ENCODE measurements at places on chromosomes 5 and 9.

- no peak for DNase-seq
Measured at GRCh38 chr5:158758675-158759074, 341.0 kb downstream of the EBF1 start.

DNA sequence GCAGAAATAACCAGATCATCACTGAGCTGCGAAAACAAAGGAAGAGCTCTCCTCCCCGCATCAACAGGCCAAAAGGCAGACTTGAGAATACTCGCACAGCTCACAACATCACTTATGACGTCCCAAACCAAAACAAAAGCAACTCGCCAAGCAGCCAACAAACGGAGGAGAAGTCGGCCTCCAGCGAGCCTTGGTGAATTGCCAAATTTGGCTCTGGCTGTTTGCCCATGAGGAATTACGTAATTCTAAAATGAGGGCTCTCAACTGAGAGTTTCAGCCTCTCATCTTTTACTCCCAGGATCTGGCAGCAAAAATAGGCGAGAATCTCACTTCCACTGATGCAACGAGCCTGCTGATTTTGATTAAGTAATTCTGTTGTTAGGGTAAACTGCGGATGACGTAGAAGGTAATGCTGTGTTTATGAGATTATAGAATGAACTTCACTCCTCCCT, 51.7 kb upstream of the SEMA6A start:
- DNase-seq, result no peak

DNA sequence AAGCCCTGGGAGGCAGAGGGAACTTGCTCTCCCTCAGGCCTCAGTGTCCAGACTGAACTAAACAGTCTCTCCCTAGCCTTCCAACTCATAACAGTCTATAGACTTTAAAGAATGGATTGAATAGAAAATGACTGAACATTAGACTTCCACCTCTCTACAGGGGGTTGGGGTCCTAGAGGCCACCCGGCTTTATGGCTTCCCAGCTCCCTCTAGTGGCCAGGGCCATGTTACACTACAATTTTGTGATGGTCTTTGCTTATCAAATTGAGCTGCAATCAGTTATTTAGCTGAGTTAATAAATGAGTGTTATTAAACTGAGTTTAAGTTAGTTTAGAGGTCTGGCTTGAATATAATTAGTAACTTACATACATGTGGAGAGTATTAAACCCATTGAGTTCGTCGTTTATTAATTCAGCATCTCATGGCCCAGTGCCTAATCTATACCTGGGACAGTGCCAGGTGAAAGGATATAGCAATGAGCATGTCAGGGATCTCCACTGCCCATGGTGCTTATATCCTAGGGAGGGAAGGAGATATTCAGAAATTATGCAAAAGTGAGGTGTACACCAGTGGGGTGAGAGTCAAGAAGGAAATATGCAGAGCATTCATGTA, 105.2 kb downstream of the SH3TC2 start:
- DNase-seq, result peak; percentile 1

GRCh38 chr9:113738496-113738892, 137.6 kb upstream of the ZNF618 start:
- no peak for DNase-seq

GRCh38 chr9:35415402-35416097, 74.4 kb upstream of the RUSC2 start:
- DNase-seq, result no peak

DNA sequence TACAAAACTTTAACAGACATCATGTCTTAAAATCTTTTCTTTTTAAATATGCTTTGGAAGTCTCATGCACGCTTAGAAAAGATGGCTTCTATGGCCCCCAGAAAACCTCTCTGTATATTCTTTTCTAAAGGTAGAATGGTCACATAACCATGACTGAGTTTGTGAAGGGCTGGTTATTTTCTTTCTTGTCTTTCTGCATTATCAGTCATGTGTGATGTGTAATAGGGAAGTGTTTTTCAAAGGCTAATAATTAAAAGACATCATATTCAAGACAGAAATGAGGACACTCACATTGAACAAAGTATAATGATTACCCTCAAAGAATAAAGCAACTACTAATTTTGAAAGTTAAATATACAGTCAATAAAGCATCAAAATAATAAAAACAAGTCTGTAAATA, 253.4 kb downstream of the TRPM3 start:
- no peak for DNase-seq

DNA sequence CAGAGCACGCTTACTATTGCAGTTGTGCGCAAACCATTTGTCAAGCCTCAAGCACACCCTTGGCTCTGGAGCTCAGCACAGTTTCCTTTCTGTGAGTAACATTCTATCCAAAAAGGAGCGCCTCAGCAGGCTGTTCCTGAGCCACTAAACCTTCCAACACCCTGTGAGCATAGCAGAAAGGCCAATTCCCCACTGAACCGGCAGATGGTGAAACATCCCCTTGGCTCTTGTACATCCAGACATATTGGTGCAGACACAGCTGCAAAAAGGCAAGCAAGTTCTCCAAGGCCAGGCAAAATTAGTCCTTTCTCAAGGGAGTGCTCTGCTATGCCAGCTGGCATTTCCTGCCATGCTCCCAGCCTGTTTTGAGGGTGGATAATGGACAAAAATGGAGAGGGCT, 44.1 kb upstream of the CEMIP2 start:
- no peak for DNase-seq

- DNase-seq, result no peak
Measured at GRCh38 chr5:135317286-135317685, 81.7 kb downstream of the MACROH2A1 start.

DNA sequence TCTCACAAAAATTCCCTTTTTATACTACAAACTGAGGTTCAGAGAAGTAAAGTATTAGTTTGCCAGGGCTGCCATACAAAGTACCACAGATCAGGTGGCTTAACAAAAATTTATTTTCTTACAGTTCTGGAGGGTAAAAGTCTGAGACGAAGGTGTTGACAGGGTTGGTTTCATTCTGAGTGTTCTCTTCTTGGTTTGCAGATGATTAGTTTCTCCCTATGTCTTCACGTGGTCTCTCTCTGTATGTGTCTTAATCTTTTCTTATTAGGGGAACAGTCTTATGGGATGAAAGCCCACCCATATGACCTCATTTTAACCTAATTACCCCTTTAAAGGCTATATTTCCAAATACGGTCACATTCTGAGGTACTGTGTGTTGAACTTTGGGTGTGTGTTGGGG, 274.2 kb downstream of the BRINP1 start:
- DNase-seq, result no peak

DNA sequence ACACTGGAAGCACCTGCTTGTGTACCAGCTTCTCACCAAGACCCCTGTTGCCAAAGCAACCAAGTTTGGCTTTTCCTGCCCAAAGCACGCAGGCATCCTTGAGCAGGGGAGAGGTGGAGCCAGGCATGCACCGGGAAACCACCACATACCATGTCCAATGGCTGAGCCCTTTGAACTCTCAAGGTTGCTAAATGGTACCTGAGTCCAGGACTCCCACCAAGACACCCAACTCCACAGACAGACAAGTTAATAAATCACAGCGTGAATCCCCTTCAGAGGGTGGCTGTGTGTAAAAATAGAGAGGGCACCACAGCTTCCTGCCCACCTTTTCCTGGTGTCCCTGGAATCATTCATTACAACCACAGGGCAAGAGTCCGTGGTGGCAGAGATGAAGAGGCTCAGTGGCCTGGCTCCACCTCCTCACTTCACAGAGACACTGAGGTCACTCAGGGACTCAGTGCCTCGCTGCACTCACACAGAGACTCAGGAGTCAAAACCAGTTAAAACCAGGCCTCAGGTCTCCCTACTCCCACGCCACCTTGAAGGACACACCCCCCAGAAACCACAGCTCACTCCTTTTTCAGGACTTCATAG, 143.7 kb downstream of the C5orf15 start:
- no peak for DNase-seq

GRCh38 chr9:110240198-110240597, 16.1 kb downstream of the TXN start:
- no peak for DNase-seq

GRCh38 chr9:135499326-135500070, 984 bp upstream of the MRPS2 start:
- DNase-seq, result peak; percentile 5

DNA sequence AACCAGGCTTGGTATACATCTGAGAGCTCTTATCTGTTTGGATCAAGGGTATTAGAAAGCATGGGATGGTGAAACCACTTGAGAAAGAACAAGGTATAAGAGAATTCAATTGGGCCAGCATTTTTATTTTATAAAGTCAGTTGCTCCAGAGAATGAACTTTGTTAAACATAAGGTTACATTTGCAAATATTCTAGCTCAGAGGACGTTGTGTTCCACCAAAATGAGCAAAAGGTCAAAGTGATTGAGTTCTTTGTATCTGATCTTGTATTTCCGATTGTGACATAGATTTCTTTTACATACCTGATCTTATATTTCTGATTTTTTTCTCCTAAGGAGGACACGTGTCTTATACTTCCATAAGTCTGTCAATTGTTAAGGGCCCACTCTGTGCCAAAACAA, 8.6 kb upstream of the STARD4 start:
- DNase-seq, result no peak

GRCh38 chr9:137044502-137045177, 1.3 kb downstream of the NPDC1 start:
- no peak for DNase-seq

DNA sequence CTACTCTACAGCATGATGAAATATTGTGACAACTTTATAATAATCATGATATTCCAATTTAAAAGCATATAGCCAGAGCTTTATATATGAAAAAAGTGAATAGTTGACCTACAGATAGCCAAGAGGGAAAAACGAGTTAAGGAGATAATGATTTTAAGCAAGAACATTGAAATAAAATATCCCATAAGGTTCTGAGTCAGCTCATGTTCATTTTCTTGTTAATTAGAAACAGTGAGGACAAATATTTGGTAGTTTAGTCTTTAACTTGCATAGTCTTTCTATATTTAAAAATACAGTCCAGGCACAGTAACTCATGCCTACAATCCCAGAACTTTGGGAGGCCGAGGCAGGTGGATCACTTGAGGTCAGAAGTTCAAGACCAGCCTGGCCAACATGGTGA, 55.8 kb upstream of the CDH6 start:
- no peak for DNase-seq

DNA sequence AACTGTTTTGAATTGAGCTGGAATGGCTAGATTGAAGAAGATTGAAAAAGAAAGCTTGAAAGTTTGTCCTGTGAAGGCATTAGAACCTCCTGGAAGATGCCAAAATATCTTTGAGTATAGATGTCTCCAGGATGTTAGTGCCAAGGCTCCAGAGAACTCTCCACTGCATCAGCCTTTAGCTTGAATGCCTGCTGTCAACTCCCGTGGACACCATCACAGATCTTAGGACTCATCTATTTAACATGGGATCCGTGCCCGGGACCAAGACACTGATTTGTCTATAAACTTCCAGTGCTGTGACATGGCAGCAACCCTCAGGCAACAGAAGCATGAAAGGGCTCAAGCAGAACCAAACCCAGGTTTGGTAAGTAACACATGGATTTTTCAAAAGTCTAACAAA, 670.9 kb upstream of the ST8SIA4 start:
- no peak for DNase-seq

GRCh38 chr5:160685695-160686094, 166.3 kb downstream of the ATP10B start:
- no peak for DNase-seq

DNA sequence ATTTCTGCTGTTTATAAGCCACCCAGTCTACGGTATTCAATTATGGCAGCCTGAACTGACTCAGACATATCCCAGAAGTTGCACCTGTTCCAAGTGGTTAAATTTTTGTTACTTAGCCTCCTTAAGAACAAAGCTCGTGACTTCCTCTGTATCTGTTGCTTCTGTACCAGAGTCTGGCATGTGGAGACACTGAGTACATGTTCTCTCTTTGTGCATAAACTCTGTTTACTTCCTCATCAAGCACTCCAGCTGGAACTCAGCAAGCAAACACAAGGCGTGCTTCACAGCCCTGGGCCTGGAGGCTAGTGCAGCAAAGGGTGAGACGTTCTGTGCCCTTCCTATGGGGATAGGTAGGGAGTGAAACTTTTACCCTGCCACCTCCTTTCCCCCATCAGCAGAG, 19.0 kb downstream of the C9orf152 start:
- no peak for DNase-seq

DNA sequence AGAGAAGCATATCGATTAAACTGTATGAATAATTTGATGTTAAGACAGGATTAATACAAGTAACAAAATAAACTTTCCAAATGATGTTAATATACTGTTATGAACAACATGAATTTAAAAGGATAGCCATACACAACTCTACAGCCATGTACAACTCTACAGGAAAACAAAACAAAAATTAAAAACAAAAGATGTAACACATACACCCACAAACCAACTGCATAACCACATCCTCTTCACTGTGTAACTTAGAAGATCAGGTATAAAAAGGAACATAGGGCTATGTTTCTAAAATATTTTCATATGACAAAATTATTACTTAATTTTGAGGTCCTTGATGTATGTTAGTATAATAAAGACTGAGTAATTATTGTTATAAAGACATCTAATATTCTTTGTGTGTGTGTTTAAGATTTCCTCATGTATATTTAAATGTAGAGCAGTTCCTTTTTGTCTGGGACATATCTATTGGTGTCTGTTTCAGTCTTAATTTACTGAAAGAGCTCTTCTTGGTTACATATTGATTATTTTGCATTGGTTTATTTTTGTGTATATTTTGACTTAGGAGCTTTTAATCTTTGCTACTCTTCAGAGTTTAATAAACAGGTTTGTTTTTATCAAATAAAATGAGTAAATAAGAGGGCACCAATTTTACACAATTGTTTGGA, 966.8 kb upstream of the CTNND2 start:
- DNase-seq, result no peak

DNA sequence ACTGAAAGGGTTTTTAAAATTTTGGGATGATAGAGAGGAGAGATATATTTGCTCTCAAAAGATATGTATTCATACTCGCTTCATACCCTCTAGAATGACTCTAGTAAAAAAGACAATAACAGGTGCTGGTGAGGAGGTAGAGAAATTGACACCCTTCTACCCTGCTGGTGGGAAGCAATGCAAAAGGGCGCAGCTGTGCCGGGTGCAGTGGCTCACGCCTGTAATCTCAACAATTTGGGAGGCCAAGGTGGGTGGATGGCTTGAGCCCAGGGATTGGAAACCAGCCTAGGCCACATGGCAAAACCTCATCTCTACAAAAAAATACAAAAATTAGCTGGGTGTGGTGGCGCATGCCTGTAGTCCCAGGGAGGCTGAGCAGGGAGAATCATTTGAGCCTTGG, 33.9 kb upstream of the NXNL2 start:
- DNase-seq, result no peak

DNA sequence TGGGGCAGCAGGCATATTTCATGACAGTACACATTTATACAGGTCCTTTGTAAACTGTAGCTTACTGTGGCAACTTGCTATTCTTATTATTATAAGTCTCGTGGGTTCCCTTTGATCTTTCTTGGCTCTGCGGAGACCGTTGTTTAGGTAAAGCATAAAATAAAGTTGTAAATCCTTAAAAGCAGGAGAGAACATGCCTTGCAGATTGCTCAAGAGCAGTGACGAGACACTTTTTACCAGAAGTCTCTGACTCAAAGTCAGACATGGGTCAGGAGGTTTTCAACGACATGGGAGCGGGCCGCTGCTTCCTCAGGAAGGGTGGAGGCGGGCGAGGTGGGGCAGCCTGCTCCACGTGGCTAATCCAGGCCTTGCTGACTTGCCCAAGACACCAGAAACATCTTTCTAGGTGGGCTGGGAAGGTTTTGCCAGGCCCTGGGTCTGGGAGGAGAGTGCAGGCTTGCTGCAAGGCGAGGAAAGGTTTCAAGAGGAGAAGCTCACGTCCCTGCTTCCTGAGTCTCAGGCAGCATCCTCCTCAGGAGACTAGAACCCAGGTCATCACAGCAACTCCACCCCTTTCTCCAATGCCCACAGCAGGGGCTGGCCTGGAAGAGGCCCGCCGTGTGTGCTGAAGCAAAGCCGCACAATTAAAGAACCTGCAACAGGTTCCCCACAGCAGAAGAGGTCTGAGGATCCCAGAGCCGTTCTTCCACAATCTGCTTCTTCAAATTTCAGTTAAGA, 6.5 kb downstream of the TBC1D2 start:
- DNase-seq, result peak; percentile 21

Data from KG1 (cell line).